ENCODE measurements at places on chromosomes 12 and 14.

- no peak for DNase-seq
These were observed 44.5 kb upstream of the ZDHHC17 start for GRCh38 chr12:76719171-76720041.

DNA sequence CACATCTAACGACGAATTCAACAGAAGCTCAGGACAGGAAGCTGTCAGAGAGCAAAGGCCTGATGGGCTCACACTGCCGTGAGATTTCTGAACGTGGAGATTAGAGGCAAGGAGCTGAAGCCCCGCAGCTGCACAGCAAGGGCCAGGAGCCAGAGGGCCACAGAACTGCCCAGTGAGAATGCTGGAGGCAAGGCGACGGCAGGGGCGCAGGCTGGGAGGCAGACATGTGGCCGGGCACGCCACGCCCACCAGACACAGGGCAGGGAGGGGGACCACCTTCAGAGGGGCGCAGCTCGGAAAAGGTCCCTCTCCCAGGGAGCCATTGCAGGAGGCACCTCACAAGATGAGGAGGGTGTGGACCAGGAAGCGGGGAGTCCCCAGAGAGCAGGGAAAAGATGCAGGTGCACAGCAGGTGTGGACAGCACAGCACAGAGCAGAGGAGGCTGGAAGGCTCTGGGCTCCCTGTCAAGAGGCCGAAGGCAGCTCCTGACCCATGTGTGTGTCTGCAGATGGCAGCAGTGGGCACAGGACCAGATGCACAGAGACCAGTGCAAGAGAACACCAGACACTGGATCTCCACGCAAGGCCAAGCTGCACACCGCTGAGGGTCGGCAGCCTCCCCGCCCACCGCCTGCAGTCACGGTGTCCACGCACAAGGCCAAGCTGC is 23.0 kb downstream of the BTBD6 start:
- no peak for DNase-seq

DNA sequence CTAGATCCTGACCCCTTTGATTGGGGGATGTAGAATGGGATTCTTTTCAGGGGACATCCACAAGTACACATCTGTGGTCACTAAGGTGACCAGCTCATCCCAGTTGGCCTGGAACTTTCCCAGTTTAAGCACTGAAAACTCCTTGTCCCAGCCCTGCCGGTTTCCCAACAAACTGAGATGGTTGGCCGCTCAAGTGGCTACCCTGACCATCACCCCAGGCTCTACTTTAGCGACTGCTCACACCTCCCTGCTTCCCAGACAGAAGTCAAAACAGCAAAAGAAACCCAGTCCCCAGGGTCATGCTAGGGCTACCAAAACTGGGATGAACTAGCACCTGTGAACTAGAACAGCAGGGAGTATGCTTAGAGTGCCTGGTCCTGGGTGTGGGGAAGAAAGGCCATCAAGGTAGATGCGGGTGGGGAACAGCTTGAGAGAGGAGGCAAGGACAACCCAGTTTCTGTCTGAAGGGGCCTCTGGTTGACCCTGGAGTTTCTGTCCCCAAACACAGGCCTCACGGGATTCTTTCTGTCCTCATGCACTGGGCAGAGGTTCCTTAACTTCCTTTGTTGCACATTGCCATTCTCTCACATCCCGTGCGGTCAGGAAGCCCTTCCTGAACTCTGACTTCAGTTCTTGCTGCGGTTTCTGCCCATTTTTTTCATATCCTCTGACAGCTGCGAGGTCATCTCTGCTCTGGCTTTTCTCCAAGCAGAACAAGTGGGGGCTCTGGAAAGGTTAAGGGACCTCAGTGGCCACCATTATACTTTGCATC is 1.6 kb downstream of the LTB4R start:
- DNase-seq, result no peak

DNA sequence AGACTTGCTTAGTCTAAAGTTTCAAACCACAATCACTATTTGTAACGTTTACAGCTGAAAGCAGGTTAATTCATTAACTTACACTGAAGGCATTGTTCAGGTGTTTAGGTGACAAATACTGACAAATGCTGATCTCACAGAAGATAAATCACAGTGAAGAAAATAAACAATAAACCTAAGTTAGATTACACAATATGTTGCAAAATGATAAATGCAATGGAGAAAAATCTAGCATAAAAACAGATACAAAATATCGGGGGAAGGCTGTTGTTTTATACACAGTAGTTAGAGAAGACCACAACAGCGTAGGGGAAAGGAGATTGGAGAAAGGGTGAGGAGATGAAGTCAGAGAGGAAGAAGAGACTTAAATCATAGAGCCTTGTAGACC is 3.0 kb downstream of the SCAF11 start:
- DNase-seq, result no peak

DNA sequence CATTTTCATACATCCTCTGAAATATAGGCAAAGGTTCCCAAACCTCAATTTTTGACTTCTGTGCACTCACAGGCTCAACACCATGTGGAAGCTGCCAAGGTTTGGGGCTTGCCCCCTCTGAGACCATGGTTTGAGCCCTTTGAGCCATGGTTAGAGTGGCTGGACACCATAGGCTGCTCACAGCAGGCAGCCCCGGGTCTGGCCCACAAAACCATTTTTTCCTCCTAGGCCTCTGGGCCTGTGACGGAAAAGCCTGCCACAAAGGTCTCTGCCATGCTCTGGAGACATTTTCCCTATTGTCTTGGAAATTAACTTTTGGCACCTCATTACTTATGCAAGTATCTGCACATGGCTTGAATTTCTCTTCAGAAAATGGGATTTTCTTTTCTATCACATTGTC is 1113.2 kb upstream of the ATXN7L3B start:
- no peak for DNase-seq

DNA sequence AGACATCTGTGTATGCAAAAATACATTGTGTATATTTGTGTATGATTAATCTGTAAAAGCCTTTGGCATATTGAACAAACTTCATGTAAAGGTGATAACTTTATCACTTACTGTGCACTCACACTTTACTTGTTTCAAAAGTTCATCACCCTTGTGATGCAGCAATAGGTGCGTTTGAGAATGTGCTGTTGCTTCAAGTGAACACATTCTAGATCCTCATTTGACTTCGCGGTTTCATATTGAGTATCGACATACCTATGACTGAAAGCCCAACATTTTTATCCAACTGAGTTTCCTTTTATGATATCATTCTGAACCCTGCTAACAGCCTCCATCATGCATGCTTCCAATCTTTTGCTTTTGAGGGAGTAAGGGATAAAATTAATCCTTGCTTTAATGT is 1086.9 kb downstream of the TMEM121 start:
- no peak for DNase-seq

DNA sequence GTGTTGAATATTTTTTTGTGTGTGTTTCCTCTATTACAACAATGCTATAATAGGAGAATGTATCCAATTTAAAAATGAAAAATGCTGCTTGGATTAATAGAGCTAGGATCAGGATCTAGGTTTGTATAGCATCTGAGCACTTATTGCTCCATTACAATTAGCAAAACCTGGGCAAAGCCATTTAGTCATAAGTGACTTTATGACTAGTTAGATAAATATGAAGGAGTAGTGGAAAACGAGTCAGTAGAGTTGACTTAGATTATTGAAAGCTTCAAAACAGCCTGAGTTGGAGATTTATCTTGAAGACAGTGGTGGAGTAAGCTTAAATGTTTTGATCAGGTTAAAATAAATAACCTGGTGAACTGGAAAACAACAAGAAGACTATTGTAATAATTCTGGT is 2.8 kb downstream of the MED21 start:
- DNase-seq, result no peak

- no peak for DNase-seq
These were observed 59.1 kb downstream of the LRP6 start for GRCh38 chr12:12207746-12208145.

All from mucosa of gallbladder (tissue), 1 donor.